ENCODE measurements at places on chromosomes 5 and 9.

GRCh38 chr5:132848270-132848669 lies 17.8 kb upstream of the SHROOM1 start:
- DNase-seq, result no peak

GRCh38 chr5:167634432-167634831 lies 657.0 kb upstream of the WWC1 start:
- no peak for DNase-seq

DNA sequence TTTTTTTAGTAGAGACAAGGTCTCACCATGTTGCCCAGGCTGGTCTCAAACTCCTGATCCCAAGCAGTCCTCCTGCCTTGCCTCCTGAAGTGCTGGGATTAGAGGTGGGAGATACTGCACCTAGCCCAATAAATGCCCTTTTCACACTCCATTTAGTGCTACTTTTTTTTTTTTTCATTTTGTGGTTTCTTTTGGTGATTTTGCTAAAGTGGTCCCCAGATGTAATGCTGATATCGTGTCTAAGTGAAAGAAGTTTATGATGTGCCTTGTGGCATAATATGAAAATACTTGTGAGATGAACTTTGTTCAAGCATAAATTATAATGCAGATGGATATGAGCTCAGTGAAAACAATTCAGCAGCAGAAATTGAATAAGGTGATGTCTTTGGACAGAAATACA lies 227.4 kb downstream of the ARHGAP26 start:
- no peak for DNase-seq

- DNase-seq, result no peak
Measured at GRCh38 chr5:125249400-125249799, 503.0 kb upstream of the ZNF608 start.
